Midbrain (tissue), 1 donor: ENCODE measurements at places on chromosomes 4 and X.

- DNase-seq = no peak
Measured at GRCh38 chr4:23083391-23083790, 390.7 kb downstream of the GBA3 start.

- DNase-seq = no peak
Measured at GRCh38 chr4:126086041-126086440, 771.3 kb downstream of the FAT4 start.

GRCh38 chr4:909821-910220 is 22.3 kb downstream of the GAK start:
- DNase-seq = no peak

DNA sequence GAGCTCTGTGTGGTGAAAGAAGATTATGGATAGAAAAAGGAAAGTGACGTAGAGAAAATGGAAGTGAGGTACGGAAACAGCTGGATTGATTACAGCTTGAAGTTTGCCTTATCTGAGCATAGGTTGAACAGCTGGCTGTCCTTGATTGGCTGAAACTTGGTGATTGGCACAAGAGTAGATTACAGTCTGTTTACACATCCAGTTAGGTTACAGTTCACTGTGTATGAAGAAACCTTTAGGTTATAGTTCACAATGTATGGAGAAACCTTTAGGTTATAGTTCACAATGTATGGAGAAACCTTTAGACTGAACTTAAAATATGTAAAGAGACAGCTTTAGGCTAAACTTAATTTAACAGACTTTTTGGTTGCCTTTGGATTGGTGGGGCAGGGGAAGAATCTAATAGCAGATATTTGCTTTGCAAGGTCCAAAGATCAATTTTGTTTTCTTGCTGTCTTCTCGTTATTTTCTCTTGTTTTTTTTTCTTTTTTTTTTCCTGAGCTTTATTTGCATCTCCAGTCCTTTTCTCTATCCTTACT is 15.6 kb upstream of the ART3 start:
- no peak for DNase-seq

GRCh38 chrX:129652565-129653169 is 2.1 kb downstream of the APLN start:
- no peak for DNase-seq

DNA sequence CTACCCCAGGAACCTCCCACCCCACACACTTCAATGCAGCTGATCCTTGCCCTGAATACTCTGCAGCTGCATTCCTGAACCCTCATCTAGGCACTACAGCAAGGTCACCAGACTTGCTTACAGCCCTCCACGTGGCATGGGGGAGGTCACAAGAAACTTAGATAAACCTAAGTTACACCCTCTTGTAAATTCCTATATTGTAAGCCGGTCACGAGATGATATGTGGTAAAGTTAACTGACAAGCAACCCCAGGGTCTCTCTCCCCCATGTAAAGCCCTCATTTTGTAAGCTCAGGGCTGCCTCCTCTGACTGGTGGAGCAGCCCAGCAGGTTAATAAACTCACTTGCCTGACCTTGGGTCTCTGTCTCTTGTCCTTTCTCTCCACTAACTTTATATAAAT is 570.7 kb downstream of the PCDH7 start:
- DNase-seq = no peak

- DNase-seq = no peak
Measured at GRCh38 chr4:127018381-127018780, 614.4 kb upstream of the INTU start.

DNA sequence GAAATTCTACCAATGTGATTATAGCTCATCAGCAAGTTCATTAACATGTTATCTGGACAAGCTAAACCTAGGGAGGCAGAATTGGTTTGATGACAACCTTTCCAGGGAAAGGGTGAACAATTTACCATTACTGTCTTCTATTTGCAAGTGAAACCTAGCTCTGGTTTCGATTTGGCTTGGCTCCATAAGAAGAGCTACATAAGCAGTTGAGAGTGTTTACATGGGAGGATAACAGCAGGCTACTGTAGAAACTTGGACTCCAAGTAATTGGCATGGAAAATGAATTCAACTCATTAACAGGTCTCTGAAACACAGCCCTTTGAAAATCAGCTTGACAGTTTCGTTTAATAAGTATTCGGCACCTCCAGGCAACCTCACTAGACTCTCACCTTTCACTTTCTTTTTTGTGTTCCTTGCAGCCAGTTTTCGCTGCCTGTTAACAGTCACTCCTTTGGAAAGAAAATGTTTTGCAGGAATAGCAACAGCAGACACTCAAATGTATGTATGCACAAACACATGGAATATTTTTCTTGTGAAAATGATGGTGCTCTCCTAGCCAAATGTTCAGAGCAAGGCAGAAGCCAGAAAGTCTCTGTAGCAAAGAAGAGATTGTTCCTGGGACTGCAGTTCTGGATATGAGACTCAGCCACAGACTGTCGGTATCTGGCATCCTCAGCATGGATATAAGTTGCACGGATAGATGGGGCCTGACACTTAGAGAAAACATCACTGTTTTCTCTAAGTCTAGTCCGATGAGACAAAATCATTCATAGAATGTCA is 27.5 kb downstream of the POU3F4 start:
- no peak for DNase-seq

GRCh38 chr4:172995161-172995560 is 173.4 kb upstream of the GALNT7 start:
- no peak for DNase-seq

DNA sequence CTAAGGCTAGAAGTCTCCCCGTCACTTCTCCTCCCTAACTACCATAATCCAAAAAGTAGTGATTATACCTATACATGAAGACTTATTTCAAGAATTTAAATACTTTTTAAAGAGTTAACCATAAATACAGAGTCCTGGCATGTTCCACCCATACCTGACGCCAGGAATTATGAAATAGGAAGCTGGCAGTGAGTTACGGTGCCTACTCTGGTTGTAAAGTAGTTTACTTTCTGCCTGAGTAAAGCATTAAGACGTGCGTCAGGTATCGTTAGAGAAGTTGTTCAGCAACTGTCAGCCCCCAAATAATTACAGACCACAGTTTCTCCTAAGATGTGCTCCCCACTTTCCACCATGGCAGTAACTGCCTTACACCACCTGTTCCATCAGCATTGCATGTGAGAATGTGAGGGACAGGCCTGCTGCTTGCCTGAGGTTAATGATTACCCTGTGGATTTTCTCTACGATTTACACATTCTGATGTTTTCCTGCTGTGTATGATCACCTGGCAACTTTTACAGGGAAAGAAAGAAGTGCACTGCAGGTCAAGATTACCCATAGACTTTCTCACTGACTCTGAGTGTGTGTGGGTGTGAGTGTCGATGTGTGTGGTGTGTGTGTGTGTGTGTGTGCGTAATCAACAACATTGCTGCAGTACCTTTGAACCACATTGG is 92.3 kb upstream of the SLC7A11 start:
- DNase-seq = no peak

DNA sequence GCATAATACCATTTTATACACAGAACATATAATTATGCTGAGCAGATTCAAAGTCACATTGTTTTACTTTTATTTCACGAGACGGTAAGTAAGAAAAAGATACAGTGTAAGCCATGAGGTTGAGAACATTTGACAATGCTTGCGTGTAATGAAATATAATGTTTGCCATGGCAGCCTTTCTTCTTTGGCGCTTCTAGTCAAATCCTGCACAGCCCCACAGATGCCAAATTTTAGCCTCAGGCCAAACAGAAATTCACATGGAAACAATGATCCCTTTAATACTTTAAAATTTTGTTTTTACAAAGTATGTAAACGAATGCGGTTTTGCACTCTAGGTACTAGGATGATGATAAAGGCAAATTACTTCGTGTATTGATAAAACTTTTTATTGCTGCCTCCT is 502.7 kb upstream of the SMIM31 start:
- peak; percentile 19 for DNase-seq

- DNase-seq = no peak
Measured at GRCh38 chrX:151852294-151852693, 60.4 kb upstream of the MAGEA4 start.

- DNase-seq = no peak
Measured at GRCh38 chr4:153346031-153346430, 1.5 kb downstream of the MND1 start.

DNA sequence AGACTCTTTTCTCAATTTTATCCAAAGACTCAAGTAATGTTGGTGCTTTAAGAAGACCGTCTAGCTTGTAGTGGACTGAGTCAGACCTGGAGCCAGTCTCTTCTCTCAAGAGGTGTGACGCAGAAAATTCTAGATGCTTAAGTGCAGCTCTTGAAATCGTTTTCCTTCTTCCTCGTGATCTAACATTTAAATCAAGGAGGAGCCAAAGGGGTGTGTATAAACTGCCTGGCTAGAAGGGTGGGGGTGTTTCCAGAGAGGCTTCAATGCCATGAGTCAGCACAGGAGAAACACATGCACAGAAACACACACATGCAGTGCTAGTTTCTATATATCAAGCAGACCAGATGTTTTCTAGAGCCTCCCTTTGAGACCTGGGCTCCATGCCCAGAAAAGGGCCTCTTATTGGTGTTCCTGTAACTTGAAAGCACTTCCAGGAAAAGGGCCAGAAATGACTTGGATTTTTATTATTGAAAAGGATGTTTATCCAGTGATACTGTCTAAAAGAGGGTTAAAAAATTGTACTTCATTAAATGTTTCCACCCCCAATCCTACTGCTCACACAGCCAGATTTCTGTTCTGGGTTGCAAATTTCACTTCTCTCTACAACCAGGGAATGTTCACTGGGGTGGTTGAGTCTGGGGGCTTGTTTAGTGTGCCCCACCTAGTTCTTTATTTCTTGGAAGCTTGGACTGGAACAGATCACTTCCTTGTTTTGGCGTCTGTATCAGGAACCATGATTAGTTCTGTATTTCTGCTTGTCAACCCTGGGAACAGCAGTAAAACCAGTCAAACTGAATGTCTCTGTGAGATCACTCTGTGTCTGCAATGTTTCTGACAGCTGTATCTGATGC is at the start of gene CLIC2:
Gene CLIC2, minus strand, starts transcription at position 129 of the 851 bp plus-strand sequence. CDS start 187 bp downstream, outside the sequence.
- DNase-seq = no peak

GRCh38 chrX:20637351-20637750 is 370.6 kb upstream of the RPS6KA3 start:
- no peak for DNase-seq

GRCh38 chrX:139388254-139388653 is 142.3 kb upstream of the F9 start:
- DNase-seq = no peak

DNA sequence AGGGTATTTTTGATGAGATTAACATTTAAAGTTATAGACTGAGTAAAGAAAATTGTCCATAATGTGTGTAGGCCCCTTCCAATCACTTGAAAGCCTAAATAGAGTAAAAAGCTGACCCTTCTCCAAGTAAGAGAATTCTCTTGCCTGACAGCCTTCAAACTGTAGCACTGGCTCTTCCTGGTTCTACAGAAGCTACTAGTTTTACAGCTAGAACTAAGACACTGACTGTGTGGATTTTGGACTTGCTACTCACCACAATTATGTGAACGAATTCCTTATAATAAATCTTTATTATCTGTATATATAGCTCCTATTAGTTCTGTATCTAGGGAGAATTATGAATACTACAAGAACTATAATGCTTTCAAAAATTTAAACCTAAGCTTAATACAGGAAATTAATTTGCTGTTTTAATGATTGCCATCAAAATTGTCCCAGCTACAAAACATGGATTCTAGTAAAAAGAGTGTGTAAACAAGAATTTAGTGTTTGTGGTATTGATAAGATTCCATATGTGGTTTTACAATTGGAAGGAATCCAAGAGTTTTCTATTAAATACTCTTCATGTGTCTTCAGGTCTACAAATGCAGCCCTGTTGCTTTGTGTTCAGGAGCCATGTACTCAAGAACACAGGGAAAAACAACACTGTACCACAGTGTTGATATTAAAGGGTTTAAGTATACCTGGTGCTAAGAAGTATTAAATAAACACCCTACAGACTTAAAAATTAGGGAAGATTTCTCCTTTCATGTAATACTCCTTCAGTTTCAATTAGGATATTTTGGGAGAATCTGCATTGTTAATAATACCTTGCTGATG is 366.5 kb downstream of the CXXC4 start:
- DNase-seq = no peak
